ENCODE measurements at places on chromosomes 3 and 15. TPM values are rescaled to one million over a fixed set of nuclear protein-coding genes. Genes with fewer than 3 reads are reported as not detected.
A peak's percentile ranks its signal among the peaks of the same experiment; 100 is the strongest.

DNA sequence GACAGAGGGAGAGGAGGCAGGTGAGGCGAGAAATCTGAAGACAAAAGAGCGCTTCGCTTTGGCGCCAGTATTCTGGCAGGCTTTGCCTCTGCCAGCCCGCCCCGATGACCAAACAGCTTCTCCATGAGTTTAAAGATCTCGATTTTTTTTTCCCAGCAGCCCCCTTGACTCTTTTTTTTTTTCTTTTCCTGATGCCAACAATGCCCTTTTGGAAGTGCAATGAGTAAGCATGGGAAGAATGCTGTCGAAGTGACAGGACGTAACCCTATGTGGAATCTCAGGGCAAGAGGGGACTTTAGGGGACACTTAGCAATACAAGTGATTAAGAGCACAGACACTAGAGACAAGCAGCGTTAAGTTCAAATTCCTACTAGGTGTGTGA, 211.7 kb downstream of the FGF12 start:
- no peak overlapping the region for H3K4me3 ChIP-seq
- no peaks in the 10 kb centered on the region for H3K4me1 ChIP-seq
- no peak for DNase-seq
- H3K27ac ChIP-seq: no peak overlapping the region
- no peaks in the 10 kb centered on the region for H3K36me3 ChIP-seq

GRCh38 chr15:78873793-78874765, 1.4 kb downstream of the MORF4L1 start:
- DNase-seq: peak; percentile 22
- H3K27ac ChIP-seq: peak overlapping the region; percentile 96
- H3K27me3 ChIP-seq: no peaks in the 10 kb centered on the region

DNA sequence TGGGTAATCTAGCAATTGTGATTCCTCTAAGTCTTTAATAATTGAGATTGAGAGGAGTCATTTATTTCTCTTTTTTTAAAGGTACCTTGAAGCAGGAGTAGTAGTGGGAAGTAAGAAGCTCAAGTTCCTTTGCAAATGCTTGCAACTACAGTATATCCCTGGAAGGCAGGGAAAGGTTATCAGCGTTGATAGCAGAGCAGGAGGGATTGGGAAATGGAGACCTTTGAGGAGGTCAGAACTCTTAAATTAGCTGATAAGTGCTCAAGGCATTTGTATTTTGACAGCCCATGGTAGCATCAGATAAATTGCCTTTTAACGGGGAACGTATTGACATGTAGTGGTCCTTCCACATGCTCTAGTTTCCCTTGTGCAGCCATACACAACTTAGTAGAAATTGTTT, 47.7 kb downstream of the MEF2A start:
- no peaks in the 10 kb centered on the region for H3K27me3 ChIP-seq

DNA sequence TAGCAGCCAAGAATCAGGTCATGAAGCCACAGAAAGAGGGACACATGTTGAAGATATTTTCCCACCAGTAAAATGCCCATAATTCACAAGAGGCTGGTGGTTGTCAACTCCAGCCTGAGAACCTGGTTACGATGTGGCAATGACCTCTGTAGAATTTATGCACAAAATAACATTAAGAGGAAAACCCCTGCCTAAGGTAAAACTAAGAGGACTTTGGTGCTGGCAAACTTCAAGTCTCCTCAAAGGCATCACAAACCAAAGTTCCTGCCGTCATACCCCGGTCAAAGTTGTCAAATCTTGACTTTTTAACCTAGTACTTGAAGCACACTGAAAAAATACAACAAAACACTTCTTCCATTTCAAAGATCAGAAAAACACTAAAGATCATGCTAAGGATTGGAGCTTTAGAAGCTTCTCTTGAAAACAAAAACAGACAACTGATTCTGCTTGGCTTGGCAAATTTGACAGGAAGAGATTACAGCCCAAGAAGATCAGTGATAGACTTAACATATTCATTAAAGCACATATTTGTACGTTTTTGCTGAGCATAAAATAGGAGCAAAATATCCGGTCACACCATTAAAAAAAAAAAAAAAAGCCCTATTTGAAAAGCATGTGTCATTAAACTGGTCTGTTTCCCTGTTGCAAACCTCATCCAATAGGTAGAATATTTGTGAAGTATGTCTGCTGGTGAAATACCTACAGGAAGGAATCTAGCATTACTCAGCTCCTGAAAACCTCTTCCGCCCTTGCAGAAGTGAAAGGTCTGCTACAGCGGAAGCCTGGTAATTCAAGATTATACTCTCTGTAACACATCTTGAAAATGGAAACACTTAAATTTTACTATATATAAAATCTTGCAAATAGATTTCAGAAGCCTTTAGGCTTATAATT, 22.8 kb downstream of the EIF4E3 start:
- DNase-seq: no peak
- H3K4me3 ChIP-seq: no peak overlapping the region
- H3K36me3 ChIP-seq: no peaks in the 10 kb centered on the region
- peaks cover 6% of the 10 kb centered on the region for H3K27me3 ChIP-seq

DNA sequence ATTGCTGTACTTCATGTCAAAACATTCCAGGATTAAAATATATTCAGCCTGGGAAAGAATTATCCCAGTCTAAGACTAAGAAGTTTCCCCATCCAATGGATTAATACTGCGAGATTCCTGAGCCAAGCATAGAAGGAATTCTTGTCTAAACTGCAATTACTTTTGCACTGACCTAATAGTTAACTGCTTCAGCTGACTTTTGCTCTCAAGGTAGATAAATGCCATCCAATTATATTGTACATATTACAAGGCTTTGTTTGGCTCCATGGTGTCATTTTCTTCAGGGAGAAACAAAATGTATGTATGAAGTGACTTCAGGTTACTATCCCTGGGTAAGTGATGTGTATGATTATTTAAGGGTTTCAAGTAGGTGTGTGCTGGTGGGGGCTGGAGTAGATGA, 6.1 kb upstream of the IFT57 start:
- DNase-seq: no peak
- H3K36me3 ChIP-seq: no peaks in the 10 kb centered on the region
- peaks cover 4% of the 10 kb centered on the region for H3K4me1 ChIP-seq

DNA sequence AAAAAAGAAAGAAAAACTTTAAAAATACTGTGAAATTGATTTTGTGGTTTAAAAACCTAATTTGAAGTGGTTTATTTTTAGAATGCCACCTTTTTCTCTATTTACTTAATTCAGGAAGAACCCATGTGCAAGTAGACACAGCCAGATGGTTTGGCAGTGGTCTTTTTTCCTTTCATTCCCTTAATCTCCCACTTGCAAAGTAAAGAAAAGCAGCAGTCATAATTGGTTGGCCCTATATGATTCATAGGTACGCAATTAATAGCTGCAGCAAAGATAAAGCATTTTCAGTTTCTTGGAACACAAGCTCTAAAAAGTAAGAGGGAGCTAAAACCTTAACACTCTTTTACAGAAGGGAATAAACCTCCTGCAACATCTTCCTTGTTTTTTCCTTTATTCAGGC, 115.3 kb downstream of the MECOM start:
- no peak overlapping the region for H3K4me3 ChIP-seq
- no peaks in the 10 kb centered on the region for H3K27me3 ChIP-seq
- no peak for DNase-seq
- no peaks in the 10 kb centered on the region for H3K36me3 ChIP-seq
- H3K27ac ChIP-seq: no peak overlapping the region
- no peaks in the 10 kb centered on the region for H3K4me1 ChIP-seq

- H3K4me3 ChIP-seq: no peak overlapping the region
- H3K27me3 ChIP-seq: peaks cover 13% of the 10 kb centered on the region
- DNase-seq: no peak
- no peaks in the 10 kb centered on the region for H3K4me1 ChIP-seq
- no peaks in the 10 kb centered on the region for H3K36me3 ChIP-seq
Measured at GRCh38 chr3:37751967-37752648, 109.6 kb upstream of the CTDSPL start.

GRCh38 chr15:56640549-56640948, 92.8 kb downstream of the ZNF280D start:
- peaks cover 2% of the 10 kb centered on the region for H3K4me1 ChIP-seq
- H3K36me3 ChIP-seq: peaks cover 3% of the 10 kb centered on the region
- no peaks in the 10 kb centered on the region for H3K27me3 ChIP-seq
- H3K27ac ChIP-seq: peak overlapping the region; percentile 71
- peak; percentile 6 for DNase-seq

- H3K36me3 ChIP-seq: peaks cover 16% of the 10 kb centered on the region
- H3K4me3 ChIP-seq: no peak overlapping the region
- H3K27ac ChIP-seq: no peak overlapping the region
Measured at GRCh38 chr3:64612082-64612860, 75.5 kb downstream of the ADAMTS9 start.

- H3K27ac ChIP-seq: no peak overlapping the region
- H3K4me1 ChIP-seq: no peaks in the 10 kb centered on the region
- no peaks in the 10 kb centered on the region for H3K27me3 ChIP-seq
- DNase-seq: no peak
Measured at GRCh38 chr15:29438703-29439055, 169.1 kb upstream of the NSMCE3 start.

DNA sequence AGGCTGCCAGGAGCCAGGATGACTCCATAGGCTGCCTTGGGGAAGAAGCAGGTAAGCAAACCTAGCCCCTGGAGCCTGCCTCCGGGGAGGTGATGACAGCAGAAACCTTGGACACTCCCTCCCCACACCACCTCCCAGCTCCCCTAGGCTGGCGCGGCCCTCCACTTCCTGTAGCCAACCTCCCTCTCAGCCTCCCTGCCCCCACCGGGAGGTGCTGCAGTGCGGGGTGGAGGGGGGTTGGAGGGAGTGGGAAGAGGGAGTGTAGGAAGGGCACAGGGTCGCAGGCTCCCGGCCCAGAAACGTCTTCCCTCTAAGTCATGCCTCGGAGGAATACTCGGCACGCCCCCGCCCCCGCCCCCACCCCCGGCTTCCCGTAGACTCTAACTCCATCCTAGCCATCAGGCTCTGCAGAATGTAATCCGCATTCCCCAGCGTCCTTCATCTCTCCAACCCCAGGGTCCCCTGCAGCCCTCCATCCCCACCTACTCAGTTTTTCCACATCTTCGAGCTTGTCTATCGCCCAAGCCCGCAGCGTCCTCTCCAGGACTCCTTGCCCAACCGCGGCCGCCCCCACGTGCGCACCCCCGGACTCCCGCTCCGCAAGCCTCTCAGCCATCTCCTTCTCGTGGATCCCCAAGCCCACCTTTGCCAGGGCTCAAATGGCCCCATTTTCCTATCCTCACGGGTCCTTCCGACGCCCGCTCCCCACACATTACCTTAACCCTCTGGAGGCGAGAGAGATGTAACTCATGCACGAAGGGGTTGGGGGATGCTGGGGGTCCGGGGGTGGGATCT, 528 bp downstream of the LPCAT4 start:
- peak overlapping the region; percentile 87 for H3K4me3 ChIP-seq
- DNase-seq: peak; percentile 36
- peak overlapping the region; percentile 66 for H3K27ac ChIP-seq
- no peaks in the 10 kb centered on the region for H3K27me3 ChIP-seq
- H3K36me3 ChIP-seq: peaks cover 9% of the 10 kb centered on the region

- H3K36me3 ChIP-seq: no peaks in the 10 kb centered on the region
- H3K27me3 ChIP-seq: no peaks in the 10 kb centered on the region
- no peaks in the 10 kb centered on the region for H3K4me1 ChIP-seq
Measured at GRCh38 chr3:168864107-168865021, 768.6 kb upstream of the GOLIM4 start.

FBXO40 gene
- total RNA-seq: not detected

HESX1 gene
- 0.36 TPM for total RNA-seq

Measured in IMR-90 (cell line).